SIG-M5 (cell line): ENCODE measurements at places on chromosomes 5 and 9.

GRCh38 chr9:4297786-4298254 is 2.0 kb downstream of the GLIS3 start:
- no peak for DNase-seq

DNA sequence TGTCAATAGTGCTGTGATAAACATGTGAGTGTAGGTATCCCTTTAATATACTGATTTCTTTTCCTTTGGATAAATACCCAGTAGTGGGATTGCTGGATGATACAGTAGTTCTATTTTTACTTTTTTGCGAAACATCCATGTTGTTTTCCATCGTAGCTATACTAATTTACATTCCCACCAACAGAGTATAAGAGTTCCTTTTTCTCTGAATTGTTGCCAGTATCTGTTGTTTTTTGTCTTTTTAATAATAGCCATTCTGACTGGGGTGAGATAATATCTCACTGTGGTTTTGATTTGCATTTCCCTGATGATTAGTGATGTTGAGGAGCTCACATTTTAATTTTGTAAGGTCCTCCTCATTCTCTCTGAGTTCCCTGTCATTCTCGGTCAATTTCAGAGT is 71.1 kb upstream of the NFIL3 start:
- DNase-seq, result no peak

DNA sequence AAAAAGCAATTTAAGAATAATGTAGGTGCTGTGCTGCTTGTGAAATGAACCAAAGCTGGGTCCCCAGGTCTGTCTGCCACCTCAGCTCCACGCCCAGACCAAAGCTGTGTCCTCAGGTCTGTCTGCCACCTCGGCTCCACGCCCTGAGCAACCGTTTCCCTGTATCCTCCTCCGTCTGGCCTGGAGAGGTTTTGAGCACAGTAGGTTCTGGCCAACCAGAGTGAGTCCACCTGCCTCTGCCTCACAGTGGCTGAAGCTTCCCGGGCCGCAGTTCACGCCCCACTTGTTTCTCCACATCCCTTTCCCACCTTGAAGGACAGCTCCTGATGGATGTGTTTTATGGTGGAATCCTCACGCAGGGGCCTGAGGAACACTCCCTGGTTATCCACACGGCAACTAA is 120.5 kb downstream of the ADAMTS2 start:
- DNase-seq, result no peak

GRCh38 chr9:127076860-127077643 is 45.4 kb downstream of the ANGPTL2 start:
- DNase-seq, result no peak

- no peak for DNase-seq
These were observed 12.8 kb upstream of the PHF19 start for GRCh38 chr9:120889606-120890271.

- DNase-seq, result no peak
These were observed 107.3 kb downstream of the AP3B1 start for GRCh38 chr5:78187172-78187571.

DNA sequence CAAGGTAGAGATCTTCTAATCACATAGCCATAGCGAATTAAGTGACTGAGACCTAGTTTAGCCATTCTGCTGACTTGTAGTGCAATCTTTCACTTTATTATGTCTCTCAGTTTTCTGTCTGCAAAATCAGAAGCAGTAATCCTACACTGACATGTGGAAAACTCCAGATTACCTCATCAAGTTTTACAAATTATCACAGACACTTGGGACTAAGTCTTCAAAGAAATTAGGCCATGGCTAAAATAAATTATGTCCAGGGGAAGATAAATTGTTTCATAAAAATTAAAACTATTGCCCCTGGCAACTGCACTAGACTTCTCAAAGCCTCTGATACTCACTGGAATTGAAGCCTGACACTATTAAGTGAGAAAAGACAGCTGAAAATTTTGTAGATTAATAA is 129.9 kb upstream of the RGMB start:
- DNase-seq, result no peak

GRCh38 chr5:56490971-56491468 is 257.9 kb upstream of the ANKRD55 start:
- DNase-seq, result no peak

DNA sequence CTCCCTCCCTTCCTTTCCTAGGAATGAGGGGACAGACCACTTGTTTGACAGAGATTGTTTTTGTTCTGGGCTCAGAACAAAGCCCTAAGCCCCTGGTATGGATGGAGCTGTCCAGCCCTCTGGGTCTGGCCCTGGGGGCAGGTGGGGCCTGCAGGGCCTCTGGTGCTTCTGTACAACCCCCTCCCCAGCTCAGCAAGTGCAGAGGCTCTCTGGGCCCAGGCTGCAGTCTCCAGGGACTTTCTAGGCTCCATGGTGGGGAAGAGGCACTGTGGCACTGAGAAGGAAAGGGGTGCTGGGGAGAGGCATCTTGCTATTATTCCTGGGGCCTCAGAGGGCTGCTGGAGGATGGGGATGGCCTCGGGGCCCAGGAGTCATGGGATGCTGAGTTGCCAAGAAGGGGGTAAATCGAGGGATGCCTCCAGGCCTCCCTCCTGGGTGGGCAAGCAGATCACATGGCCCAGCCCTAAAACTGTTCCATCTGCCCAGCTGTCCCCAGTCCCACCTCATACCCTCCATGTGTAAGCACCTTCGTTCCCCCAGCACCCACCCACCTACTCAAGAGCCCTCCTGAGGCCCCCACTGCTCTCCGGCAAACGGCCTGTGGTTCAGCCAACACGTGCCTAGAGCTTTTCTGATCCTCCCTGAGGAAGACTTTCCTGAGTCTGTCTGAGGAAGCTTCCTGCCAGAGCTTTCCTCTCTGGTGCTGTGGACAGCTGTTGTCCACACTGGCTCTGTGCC is 225.7 kb downstream of the CACNA1B start:
- no peak for DNase-seq

DNA sequence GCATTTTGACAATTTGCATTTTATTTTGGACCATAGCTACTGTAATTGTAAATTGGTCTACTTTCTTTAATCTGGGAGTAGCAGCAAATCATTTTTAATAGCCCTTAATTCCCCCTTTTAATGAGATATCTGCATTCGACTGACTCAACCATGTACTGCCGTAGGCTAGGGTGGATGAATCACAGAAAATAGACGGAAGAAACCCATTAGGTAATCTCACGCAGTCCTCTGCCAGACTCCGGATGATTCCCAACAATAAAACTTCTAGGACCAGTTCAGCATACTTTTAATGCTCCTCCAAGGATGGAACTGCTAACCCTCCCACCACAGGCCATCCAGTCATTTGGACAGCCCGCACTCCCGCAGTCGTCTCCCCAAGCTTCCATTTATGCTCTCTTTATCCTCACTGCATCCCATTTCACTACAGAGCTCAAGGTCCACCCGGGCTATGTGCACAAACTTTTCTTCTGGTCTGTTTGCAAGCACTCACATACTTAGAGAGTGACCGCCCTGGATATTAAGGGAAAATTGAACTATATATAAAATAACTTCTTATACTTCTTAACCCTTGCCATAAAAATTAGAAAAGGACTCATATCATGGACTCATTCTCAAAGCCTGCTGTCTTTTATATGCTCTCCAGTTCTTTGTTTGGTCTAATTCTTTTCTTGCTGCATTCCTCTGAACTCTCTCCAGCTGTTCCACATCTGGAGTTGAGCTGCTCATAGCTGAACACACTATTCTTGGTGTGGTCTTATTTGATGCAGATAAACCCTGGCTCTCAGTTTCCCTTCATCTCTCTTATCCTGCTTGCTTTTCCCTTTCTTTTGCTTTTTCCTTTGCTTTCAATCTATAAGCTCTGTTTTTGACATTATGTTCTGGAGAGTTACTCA is 326.6 kb downstream of the ARL15 start:
- no peak for DNase-seq

- no peak for DNase-seq
These were observed 63.5 kb downstream of the PTPDC1 start for GRCh38 chr9:94147776-94148175.

DNA sequence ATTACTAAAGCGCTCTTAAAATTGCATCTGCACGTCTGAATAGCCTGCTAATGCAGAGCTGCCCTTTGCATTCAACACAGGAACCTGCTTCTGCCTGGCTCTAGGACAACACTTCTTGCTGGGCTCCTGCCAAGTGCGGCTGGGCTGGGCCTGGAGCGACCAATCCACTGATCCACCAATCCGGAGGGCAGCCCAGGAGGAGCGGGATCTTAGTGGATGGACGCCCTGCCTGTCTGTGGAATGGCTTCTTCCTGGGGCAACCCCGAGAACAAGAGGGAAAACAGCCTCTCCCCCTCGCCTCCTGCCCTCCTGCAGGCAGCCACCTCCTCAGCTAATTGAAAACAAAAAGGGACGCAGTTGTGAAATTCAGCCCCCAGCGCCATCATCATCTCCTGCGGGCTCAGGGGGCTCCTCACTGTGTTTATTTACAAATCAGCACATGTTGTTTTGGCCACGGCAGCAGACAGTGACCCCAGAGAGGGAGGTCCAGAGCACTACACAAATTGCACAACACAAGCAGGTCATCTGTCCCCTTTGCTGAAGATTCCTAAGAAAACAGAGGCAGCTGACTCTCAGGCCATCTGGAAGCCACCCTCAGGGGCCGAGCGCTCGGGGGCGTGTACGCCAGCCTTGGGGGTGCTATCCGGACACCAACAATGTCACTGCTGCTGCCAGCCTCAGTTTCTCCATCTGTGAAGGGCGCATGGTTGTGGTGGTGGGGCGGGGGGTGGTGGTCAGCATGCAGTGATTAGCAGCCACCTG is 57.3 kb downstream of the GADD45G start:
- no peak for DNase-seq

DNA sequence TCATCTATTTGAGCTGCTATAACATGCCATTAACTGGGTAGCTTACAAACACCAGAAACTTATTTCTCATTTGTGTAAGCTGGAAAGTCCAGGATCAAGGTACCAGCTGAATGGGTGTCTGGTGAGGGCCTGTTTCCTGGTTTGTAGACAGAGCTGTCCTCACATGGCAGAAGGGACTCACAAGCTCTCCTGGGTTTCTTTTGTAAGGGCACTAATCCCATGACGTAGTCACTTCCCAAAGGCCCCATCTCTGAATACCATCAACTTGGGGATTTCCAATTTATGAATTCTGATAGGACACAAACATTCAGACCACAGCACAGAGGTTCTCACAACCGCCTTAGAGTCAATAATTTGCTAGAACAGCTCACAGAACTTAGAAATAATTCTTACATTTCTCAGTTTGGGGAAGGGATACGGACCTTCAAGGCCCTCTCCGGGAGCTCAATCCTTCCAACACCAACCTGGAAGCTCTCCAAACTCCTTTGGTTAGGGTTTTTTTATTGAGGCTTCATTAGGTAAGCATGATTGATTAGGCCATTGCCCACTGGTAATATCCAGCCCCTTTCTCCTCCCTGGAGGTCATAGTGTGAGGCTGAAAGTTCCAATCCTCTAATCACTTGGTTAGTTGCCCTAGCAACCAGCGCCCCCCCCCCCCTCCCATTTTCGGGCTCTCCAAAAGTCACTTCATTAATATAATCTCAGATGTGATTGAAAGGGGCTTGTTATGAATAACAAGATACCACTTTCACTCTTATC is 7.6 kb upstream of the DNAJA1 start:
- DNase-seq, result no peak

DNA sequence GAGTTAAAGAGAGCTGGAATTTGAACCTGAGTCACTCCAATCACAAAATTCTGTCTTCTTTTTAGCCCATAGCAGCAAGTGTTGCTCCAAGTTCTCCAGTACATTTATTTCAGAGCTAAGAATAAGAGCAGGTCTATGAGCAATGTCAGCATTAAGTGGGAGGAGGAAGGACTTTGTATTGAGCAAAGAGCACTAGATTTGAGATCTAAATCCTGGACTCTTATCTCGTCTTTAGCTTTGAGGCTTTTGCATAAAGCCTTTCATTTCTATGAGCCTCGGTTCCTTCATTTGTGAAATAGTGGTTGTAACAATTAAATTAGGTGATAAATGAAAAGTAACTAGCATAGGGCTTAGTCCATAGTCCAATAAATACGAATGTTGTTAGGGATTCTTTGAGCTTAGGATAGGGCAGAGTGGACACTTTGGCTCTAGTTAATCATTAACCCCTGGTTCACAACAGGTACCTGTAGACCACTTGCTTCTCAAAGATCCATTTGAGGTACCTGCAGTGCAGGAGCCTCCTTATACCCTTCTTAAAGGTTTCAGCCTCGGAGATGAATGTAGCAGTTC is 464.1 kb upstream of the KLF4 start:
- DNase-seq, result no peak

- DNase-seq, result no peak
These were observed 195.0 kb downstream of the PBX3 start for GRCh38 chr9:125942125-125942524.

GRCh38 chr5:170252109-170252508 is 19.3 kb downstream of the C5orf58 start:
- DNase-seq, result no peak
